ENCODE measurements at places on chromosomes 3 and 15. TPM values are rescaled to one million over a fixed set of nuclear protein-coding genes. Genes with fewer than 3 reads are reported as not detected.

DNA sequence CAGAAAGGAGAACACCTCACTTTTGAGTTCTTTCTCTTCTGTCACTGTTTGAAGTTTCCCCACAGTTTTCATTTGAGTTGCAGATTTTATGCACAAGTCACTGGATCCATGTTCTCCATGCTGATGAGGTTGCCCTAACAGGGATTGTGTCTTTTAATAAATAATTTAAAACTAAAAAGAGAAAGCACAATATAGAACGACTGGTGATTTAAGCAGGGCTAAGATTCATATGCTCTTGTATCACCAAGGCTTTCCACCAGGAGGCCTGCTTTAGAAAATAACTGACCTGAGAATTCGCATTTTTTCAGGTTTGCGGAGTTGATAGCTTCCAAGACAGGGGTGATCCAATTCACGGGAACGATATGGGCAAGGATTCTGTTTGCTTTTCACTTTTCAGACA lies 252.0 kb upstream of the VEPH1 start:
- no peak overlapping the region for H3K4me3 ChIP-seq
- H3K27me3 ChIP-seq: no peaks in the 10 kb centered on the region
- no peaks in the 10 kb centered on the region for H3K36me3 ChIP-seq
- H3K27ac ChIP-seq: no peak overlapping the region
- no peaks in the 10 kb centered on the region for H3K4me1 ChIP-seq

DNA sequence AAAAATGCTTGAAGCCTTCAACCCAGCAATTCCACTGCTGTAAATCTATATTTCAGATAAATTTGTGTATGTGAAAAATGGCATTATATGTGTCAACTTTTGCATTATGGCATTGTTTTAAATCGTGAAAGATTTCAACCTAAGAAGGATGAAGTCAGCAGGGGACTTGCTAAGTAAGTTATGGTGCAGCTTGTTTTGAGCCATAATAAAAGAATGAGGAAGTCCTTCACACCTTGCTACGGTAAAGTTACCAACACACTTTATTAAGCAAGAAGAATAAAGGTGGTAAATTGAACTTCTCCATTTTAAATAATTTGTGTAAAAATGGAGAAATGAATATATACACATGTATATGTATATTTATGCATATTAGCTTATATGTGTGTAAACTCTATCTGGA lies 371.4 kb downstream of the ROBO2 start:
- H3K4me3 ChIP-seq: no peak overlapping the region
- no peak overlapping the region for H3K27ac ChIP-seq

DNA sequence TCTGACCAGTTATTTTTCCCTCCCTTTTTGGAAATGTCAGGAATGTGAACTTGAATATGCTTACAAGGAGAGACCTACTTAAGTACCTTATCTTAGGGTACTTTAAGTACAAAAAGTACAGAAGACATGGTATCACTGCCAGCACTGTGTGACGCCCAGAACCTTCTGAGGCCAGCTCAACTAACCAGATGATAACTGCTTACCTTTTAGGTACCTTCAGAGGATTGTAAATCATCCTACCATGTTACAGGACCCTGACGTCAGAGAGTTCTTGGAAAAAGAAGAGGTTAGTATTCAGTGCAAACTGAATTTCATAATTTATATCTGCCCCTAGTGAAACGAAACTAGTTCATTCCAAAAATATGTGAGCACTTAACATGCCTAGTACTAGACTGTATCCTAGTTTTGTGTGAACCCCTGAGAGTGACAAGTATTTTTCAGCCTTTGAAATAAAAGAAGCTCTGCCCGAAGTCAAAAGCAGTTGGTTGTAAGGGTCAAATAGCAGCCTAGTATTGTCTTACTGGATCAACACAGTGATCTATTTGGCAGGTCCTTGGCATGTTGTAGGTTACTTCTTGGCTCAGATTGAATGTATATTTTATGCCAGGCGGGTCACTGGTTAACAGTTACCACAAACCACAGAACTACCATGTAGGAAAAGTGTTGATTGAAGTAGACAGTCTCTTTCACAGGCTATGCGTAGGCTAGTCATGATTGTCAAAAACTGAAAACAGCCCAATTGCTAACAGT lies 23.8 kb upstream of the SNX22 start:
- no peaks in the 10 kb centered on the region for H3K4me1 ChIP-seq
- DNase-seq: no peak

GRCh38 chr3:146164506-146164905 lies 3.5 kb upstream of the PLOD2 start:
- peak overlapping the region; percentile 61 for H3K27ac ChIP-seq

DNA sequence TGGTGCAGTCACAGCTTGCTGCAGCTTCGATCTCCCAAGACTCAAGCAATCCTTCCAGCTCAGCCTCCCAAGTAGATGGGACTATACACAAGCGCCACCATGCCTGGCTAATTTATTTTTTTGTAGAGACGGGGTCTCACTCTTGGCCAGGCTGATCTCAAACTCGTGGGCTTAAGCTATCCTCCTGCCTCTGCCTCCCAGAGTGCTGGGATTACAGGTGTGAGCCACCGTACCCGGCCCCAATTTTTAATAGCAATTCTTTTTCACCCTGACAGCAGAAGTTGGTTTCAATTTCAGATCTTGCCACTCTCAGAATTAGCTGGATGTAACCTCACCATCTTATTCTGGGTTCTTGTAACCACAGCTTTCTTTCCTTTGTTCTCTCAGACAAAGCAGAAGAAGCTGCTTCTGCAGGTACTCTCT lies 64.8 kb downstream of the TRIM71 start:
- H3K27me3 ChIP-seq: no peaks in the 10 kb centered on the region
- no peaks in the 10 kb centered on the region for H3K36me3 ChIP-seq
- H3K27ac ChIP-seq: no peak overlapping the region

DNA sequence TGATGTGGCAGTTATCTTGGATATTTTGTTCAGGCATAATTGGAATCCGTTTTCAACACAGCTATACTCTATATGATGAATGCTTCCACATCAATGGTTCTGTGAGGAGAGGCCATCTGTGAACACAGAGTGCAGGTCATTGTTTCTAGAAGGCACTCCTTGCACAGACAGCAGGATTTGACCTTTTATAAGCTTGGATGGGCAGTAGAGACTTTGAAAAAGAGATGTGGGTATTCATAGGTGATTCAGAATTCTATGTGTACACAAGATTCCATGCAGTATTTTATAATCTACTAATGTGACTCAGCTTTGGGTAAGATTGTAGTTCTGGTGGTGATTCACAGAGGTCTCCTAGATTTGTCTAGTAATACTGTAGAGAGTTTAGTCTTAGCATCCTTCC lies 12.5 kb downstream of the ARPP21 start:
- no peaks in the 10 kb centered on the region for H3K36me3 ChIP-seq
- no peaks in the 10 kb centered on the region for H3K4me1 ChIP-seq
- H3K27ac ChIP-seq: no peak overlapping the region
- no peak for DNase-seq
- no peak overlapping the region for H3K4me3 ChIP-seq
- no peaks in the 10 kb centered on the region for H3K27me3 ChIP-seq

GRCh38 chr3:160330109-160330508 lies 68.9 kb downstream of the IFT80 start:
- no peaks in the 10 kb centered on the region for H3K27me3 ChIP-seq
- H3K4me1 ChIP-seq: no peaks in the 10 kb centered on the region
- no peak for DNase-seq
- H3K27ac ChIP-seq: no peak overlapping the region
- H3K36me3 ChIP-seq: no peaks in the 10 kb centered on the region
- H3K4me3 ChIP-seq: no peak overlapping the region

- no peaks in the 10 kb centered on the region for H3K36me3 ChIP-seq
- no peak for DNase-seq
- H3K4me3 ChIP-seq: no peak overlapping the region
- H3K27me3 ChIP-seq: no peaks in the 10 kb centered on the region
- no peaks in the 10 kb centered on the region for H3K4me1 ChIP-seq
Measured at GRCh38 chr15:100536733-100537132, 8.0 kb upstream of the CERS3 start.

- H3K36me3 ChIP-seq: no peaks in the 10 kb centered on the region
- H3K27me3 ChIP-seq: no peaks in the 10 kb centered on the region
- no peak for DNase-seq
- no peak overlapping the region for H3K4me3 ChIP-seq
- no peaks in the 10 kb centered on the region for H3K4me1 ChIP-seq
Measured at GRCh38 chr3:166085164-166085856, 248.1 kb upstream of the BCHE start.

GRCh38 chr3:58250093-58250707 lies 12.6 kb downstream of the ABHD6 start:
- H3K27me3 ChIP-seq: no peaks in the 10 kb centered on the region
- H3K27ac ChIP-seq: no peak overlapping the region
- H3K4me3 ChIP-seq: no peak overlapping the region
- no peaks in the 10 kb centered on the region for H3K4me1 ChIP-seq

The AP3B2 gene
- 0.16 TPM for total RNA-seq

The VIPR1 gene
- total RNA-seq: 7.6 TPM

The TRANK1 gene
- total RNA-seq: 24.9 TPM
